ENCODE measurements at places on chromosomes 12 and 14.

DNA sequence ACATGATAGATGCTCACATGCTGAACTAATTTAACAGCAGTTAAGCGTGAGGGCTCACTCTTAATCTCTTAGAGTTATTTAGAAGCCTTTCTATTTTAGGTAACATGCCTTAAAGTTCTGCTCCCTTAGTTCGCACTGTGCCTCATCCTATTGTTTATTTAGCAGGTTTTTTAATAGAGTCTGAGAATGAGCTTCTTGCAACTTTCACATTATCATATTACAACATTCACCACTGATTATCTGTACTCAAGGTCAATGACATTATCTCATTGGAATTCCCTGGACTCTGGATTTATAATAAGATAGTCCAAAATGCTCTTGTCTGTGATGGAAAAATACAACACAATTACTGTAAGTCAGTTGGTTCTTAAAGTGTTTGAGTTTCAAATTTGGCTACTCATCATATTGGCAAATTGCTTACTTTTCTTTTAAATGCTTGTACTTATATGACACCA is 183.6 kb upstream of the SLC38A2 start:
- no peak for DNase-seq

- DNase-seq: no peak
Observed at GRCh38 chr12:14327711-14328110, 37.8 kb upstream of the ATF7IP start.

GRCh38 chr12:41045509-41045908 is 142.6 kb upstream of the PDZRN4 start:
- no peak for DNase-seq

DNA sequence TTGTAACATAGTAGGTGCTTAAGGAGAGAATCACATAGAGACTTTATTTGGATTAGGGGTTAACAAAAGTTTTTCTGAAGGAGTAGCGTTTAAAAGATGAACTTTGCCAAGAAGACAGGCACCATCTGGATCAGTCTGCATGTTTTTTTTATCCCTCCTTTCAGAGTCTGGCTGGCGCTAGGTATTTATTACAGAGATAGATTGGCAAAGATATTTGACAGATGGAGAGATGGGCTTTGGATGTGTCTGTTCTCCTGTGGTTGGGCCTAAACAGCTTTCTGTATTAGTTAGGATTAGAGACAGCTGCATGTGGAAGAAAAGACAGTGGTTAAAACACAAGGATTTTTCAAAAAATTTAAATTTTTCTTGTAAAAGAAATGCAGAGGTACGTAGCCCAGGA is 133.9 kb downstream of the C12orf75 start:
- DNase-seq: no peak

GRCh38 chr14:102939820-102940561 is 17.5 kb downstream of the AMN start:
- no peak for DNase-seq

- no peak for DNase-seq
Observed at GRCh38 chr14:100339766-100340422, 16.8 kb downstream of the SLC25A47 start.

DNA sequence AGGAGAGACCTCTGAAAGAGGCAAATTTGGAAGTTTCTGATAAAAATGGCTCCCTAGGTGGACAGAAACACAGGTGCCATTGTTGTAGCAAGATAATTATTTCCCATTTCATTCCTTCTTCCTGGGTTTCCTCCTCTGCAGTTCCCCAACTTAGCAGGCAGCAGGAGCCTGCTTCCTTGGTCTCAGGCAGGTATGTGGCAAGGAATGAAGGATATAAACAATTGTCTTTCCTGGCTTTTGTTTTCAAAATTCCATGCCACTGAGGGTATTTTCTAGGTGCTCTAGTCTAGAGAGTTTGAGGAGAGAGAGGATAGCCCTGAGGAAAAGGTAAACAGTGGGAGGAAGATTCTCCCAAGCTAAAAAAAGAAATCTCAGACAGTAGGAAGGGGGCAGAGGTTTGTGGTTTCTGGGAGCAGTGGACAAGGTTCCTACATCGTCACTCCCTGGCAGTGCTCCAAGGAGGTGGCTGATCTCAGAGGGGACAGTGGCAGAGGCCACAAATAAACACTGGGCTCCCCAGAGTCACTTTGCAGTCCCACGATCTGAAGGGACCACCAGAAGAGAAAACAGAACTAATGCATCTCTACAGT is 82.6 kb upstream of the IGF1 start:
- no peak for DNase-seq
